Stimulated activated CD4-positive, alpha-beta T cell treated with anti-CD3 and anti-CD28 coated beads, TNF-alpha, amount 100 ng/mL, for 1 hour (primary cell): ENCODE measurements at places on chromosomes 3 and 15.

DNA sequence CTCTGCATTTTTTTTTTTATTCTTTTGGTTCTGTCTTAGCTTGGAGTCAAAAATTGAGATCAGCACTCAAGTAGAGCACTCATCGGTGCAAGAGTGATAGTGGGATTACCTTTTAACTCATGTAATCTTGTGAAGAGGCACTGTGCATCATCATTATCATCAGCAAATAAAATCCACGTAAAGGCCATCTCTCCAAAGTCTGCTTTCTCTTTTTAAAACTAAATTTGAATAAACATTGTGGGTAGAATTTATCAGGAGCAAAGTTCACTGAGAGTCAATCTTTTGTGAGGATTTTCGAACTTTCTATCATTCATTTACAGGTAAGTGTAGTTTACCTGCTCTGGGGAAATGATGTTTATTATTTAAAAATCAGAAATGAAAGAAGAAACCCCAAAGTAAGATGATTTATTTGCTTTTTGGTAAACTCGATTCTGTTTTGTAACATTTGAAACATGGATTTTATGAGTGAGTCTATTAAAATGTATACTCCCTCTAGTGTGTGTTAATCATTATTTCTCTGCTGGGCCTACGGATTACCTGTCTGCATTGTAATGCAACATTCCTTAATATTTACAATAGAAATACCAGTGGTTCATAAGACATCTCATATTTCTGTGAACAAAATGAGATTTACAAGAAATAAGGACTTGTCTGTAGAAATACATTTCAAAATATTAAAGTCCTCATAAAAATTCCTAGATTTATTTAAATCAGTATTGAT is 327.7 kb upstream of the NAALADL2 start:
- no peak for DNase-seq

DNA sequence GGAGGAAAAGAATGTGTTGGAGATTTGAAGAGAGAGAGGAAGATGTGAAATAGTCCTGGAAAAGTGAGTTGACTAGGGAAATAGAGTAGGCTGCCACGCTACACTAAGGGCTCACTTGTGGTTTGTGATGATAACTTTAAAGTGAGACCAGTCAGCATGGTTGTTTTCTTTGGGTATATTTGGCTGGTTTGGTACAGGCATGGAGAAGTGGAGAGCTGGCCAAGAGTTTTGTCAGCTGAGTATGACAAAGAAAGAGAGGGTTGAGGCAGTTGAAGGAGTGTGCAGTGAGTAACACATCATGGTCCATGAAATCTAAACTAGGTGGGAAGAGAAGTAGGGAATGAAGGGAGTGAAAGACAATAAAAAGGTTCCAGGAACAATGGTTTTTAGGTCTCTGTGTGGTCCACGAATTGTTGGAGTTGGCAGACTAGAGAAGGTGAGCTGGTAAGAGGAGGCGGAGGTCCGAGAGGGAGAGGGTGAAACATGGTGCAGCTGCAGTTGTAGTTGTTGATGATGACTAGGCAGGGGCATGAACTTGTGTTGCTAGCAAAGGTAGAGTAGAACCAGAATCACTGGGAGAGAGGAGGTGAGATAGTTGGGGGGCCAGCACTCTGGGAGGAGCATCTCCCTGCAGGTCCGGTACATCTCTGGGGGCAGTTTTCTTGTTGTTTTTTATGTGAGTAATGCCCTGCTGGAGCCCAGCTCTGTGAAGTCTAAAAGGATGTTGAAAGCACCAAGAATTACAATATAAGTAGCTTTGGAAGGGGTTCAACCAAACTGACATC is 21.0 kb downstream of the ZNF80 start:
- no peak for DNase-seq

GRCh38 chr15:74680456-74680855 is 15.4 kb downstream of the EDC3 start:
- no peak for DNase-seq

DNA sequence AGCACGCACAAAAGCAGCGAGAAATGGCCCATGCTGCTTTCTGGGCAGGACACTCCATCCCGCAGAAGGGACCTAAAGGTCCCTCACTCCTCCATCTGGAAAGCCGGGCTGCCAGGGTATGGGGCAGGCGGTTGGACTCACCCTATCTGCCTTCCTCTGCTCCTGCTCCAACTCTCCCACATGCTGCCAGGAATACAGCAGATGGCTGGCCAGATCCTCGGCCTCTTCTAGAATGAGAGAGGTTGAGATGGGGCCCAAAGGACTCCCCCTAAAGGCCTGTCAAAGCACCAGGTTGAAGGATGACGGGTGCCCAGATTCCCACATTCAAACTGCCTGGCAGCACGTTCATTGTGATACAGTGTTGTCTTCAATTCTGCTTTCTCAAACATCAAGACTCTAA is 85.1 kb upstream of the C2CD4B start:
- no peak for DNase-seq

- DNase-seq, result no peak
Measured at GRCh38 chr3:137709011-137709601, 55.0 kb upstream of the SOX14 start.

DNA sequence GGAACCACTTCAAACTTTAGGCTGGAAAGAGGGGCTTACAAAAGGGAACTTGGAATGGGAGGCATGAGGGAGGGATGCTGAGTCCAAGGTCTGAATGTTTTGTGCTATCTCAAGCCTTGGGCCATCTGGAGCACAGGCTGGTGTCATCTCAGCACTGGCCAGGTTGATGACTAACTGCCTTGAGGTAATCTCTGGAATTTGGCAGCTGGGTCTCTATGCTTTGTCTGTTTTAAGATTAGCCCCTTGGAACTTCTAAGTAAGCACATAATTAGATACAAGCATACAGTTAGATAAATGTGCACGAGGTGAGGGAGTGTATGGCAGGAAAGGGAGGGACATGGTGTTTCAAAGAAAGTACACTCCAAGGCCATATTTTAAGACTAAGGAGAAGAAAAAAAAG is 252.4 kb upstream of the CCDC54 start:
- DNase-seq, result no peak

- DNase-seq, result no peak
Measured at GRCh38 chr3:62445275-62445674, 71.9 kb upstream of the FEZF2 start.

GRCh38 chr15:101192081-101192480 is 59.8 kb downstream of the CHSY1 start:
- no peak for DNase-seq

- DNase-seq, result no peak
Measured at GRCh38 chr15:70715840-70716485, 47.4 kb downstream of the UACA start.

DNA sequence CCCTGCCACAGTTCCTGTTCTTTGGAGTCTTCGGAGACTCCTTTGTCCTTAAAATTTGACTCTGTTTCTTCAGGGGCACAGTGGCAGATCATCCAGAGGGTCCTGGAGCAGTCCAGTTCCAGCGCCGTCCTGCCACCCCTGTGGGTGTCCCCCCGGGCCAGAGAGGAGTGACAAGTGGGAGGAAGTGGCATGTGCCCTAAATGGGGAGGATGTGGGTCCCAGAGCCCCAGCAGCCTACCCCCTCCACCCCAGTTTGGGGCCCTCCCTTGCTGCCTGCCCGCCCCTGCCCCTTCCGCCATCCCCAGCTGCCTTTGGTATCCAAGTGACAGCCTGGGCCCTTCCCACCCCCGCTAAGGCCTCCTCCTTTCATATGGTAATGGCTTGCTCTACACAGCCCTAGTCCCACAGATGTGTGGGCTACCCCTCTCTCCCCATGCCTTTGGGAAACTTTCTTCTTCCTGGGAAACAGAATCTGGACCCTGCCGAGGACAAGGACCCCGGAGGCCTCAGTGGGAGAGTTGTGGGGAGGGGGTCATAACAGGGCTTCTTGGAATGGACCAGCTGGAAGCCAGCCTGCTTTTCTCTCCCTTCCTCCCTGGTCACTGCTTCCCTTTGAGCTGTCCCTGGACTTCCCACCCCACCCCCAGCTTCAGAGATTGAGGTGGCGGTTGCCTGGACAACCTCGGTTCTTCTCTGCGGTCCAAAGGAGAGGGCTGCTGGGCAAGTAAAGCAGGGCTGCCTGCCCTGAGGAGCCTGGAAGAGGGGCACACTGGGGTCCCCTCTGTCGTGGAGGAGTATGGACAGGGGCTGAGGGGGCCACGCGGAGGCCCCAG is 43.2 kb downstream of the KLHL25 start:
- DNase-seq, result no peak

- no peak for DNase-seq
Measured at GRCh38 chr3:100641471-100642032, 32.2 kb downstream of the ADGRG7 start.

DNA sequence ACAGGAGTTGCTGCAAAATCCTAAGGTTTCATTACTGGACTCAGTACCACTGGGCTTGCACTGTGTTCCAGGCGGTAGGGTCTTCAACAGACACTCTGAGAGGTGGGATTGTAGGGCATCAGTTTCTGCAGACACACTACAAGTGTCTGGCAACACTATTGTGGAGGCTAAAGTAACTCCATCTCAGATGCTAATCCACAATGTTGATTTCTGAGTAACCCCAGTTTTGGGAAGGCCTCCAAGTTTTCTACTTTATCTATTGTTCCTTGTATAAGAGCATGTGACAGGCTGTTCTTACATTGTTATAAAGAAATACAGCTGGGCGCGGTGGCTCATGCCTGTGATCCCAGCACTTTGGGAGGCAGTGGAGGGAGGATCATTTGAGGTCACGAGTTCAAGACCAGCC is 2.5 kb upstream of the ABHD5 start:
- no peak for DNase-seq

DNA sequence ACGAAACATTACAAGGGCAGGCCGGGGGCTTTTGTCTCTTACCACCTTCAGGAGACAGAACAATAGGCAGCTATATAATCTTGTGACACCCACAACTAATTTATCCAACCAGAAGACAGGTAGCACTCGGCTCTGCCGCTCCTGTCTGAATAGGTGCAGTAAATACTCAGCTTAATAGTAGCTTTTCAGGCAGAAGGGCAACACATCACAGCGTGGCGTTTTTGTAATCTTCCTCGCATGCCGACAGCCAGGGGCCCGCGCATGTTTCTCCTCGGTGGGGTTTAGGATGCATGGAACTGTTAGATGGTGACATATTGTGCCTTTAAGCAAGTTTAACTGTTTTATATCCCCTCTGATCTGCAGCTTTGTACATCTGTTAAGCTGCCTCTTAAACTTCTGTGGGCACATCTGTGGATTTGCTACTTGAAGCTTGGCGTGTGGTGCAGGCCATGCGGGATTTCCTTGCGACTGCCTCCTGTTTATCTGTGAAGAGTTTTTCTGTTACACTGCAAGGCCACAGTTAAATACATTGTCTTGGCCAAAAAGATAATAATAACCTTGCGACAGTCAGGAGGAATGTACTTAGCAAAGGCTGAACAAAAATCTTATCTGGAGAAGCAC is 123.2 kb upstream of the BNIP2 start:
- DNase-seq, result no peak

DNA sequence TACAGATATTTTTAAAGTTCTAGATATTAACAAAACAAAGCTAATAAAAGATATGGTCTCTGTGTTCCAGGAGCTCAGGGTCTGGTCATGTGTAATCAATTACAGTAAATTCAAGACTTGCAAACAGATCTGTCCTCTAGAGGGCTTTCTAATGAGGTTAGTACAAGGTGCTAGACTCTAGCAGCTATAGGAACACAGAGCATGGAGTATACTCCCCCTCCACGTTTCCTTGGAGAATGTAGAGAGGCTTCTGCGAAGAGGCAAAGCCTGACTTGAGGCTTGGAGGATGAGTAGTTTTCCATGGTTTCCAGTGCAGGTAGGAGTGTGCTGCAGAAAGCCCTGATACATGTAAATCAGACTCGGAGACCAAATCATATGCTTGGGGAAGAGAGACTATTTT is 32.7 kb upstream of the DLG1 start:
- DNase-seq, result no peak

- no peak for DNase-seq
Measured at GRCh38 chr3:192215-192929, 4.2 kb upstream of the CHL1 start.

DNA sequence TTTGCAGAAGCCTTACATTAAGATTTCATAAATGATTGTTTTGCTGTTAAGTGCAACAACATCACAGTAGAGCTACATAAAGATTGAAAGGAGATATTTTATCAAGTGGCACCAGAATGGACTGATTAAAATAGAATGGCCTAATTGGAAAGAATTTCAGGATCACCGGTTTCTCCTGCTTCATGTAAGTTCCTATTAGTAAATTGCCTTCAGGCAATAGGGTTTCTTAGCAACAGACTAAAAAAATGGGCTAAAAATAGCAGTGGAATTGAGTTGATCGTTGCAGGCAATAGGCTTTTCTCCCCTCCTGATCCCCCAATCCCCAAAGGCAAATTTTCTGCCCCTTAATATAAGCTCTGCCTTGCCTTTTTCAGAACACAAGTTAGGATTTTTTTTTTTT is 917 bp downstream of the LNP1 start:
- DNase-seq, result no peak

- DNase-seq, result no peak
Measured at GRCh38 chr15:80982839-80983238, 6.8 kb downstream of the MESD start.

DNA sequence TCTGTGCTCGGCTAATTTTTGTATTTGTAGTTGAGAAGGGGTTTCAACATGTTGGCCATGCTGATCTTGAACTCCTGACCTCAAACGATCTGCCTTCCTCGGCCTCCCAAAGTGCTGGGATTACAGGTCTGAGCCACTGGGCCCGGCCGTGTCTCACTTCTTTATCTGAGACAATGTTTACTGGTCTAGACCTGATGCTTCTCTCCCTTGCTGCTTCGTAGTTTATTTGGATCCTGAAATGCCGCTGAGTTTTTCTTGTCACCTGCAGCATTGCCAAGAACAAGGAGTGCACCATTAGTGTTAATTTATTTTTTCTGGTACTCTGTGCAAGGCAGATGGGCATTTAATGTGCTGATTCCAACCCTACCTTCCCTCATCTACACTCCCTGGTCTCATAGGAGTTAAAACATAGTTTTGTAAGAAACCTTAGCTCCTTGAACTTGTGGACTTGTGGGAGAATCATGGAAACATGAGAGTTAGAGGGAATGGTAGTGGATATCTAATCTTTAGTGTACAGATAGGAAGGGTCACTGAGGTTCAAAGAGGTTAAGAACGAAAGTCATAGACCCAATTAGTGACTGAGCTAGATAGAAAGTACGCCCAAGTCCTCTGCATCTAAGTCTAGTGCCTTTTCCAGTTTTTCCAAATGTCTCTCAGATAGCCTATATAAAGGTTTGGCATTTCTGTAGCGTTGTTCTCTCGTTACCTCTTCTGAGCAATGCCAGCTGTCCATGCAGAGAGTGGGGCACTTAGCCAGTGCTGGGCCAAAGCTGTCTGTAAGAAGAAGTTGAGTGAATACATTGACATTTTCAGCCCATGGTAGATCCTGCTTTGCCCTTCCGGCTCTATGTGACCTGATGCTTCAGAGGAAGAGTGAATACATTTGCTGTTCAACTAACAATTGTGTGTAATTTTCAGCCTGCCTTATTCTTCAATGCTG is 244.1 kb downstream of the LPP start:
- DNase-seq, result no peak

DNA sequence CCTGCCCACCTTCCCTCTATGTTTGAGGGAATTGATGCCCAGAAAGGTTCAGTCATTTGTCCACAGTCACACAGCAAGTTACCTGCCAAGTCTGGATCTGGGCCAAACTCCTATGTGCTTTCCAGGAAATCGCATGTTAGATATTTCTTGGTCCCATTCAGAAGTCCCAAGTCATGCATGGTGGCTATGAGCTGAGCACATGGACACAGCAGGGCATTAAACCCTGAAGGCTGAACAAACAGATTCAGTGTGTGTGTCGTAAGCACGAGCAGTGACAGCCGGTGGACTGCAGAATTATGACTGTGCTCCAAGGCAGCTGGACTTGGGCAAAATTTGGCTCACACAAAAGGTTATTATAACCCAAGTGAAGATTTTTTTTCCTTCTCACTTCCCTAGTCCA is 11.4 kb upstream of the SLC6A6 start:
- no peak for DNase-seq
